ENCODE measurements at places on chromosomes 6 and 20.

GRCh38 chr6:7921632-7922092, 11.1 kb upstream of the TXNDC5 start:
- no peak for DNase-seq

GRCh38 chr6:130814506-130814905, 12.7 kb upstream of the SMLR1 start:
- DNase-seq, result no peak

GRCh38 chr20:967796-968742, 34.0 kb downstream of the RSPO4 start:
- peak; percentile 39 for DNase-seq

DNA sequence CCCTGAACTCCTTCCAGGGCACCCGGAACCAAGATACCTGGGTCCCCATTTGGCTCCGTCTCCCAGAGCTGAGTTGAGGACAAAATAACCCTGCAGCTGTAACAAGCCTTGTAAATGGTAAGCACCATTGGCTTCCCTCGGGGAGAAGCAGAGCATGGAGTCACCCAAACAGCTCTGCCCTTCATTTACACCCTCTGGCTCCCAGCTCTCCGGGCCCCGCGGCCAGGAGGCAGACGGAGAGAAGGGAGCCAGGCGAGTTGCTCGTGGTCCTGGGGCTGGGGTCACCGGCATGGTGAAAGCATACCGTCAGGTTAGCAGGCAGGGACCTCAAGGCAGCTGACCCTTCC, 2.1 kb downstream of the TFEB start:
- no peak for DNase-seq

DNA sequence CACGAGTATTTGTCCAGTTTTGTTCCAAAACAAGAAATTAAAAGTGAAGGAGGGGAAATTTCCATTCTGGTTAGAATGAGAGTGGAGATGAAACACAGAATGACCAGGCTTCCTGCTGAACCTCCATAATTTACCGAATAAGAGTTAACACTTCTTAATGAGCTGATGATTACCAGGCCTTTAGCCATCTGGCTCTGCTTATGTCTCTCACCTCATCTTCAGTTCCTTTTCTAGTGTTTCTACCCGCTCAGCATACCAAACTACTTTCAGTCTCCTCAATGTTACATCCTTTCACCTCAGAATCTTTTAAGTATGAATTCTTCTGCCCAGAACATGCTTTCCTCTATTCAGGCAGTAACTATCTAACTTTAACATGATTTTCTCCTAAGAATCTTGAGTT, 209.0 kb upstream of the RSPO3 start:
- no peak for DNase-seq

DNA sequence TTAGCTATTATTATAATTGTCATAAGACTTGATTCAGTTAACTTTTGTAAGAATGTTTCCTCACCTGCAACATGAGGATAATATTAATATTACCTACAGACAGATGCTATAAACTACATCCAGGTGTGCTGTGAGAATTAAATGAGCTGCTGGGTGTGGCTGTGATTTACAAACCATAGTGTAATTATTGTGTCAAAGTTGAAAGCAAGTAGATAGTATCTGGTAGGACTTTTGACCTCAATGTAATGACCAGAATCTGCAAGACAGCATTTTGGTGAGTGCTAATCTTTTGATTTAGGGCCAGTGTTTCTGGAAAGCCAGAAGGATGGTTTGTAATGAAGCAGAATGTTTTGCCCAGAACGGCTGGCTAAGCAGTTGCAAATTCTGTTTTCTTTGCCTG, 162.5 kb downstream of the TRMT11 start:
- no peak for DNase-seq

DNA sequence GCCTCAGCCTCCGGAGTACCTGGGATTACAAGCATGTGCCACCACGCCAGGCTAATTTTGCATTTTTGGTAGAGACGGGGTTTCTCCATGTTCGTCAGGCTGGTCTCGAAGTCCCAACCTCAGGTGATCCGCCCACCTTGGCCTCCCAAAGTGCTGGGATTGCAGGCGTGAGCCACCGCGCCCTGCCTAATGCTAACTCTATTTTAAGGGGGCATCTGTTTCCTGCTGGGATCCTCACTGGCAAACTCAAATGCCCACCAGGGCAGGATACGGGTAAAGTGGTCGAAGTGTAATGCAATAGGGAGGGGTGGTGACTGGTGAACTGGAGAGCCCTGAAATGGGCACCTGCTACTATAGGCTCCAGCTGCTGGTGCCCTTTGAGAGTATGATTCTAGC, 131.9 kb upstream of the ZNF217 start:
- DNase-seq, result no peak

GRCh38 chr20:2745936-2746635, 53.5 kb downstream of the EBF4 start:
- no peak for DNase-seq

DNA sequence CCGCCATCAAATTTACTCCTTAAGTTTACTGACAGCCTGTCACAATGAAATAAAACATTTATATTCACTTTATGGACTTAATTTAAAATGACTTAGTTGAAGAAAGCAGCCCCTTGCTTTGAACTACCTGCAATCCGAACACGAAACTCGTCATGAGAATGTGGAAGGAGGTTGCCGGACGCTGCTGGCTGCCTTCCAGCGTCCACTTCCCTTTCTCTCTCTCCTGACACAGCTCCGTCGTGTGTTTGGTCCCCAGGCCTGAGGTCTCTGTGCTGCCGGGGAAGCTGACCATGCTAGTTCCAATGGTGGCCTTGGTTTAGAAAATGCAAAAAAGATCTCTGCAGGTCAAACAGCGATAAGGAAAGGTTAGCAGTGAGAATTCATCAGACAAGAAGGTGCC, 519.7 kb downstream of the CDH26 start:
- DNase-seq, result no peak

GRCh38 chr6:46255528-46255927, 84.7 kb upstream of the ENPP5 start:
- peak; percentile 54 for DNase-seq

- DNase-seq, result no peak
These were observed 30.9 kb upstream of the RPP40 start for GRCh38 chr6:5034736-5035135.

DNA sequence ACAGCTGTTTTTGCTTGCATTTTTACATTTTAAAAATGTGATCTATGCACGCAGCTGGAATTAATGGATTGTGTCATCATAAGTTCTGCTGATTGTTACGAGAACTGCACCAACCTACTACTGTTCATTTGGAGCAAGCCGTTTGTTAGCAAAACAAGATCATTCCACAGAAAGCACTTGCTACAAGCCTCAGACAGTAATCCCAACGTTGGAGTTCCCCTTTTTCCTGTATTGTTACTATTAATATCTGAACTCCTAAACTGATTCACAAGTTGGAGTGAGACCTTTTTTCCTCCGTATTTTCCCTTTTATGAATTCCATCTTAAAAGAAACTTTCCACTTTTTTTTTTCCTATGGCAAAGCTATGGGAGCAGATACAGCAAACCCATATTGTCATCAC, 3.5 kb downstream of the TENT5A start:
- DNase-seq, result no peak

GRCh38 chr6:84774157-84774984, 10.0 kb upstream of the TBX18 start:
- peak; percentile 77 for DNase-seq

DNA sequence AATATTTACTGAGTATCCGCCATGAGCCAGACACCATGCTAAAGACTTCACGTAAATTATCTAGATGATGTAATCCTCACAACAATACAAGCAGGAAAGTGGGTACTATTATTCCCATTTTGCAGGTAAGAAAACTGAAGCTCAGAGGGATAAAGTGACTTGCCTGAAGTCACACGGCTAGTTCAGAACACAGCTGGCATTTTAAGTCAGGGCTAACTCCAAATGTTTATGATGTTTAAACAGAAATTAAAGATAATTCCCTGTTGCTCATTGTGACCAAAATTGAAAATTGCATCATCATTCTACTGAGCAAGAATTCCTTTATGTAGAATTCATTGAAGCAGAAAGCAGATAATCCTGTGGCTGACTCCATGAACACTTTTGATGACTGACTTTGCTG, 71.3 kb upstream of the STXBP5 start:
- no peak for DNase-seq

- DNase-seq, result no peak
These were observed 425 bp downstream of the FOXA2 start for GRCh38 chr20:22583773-22584521.

- peak; percentile 14 for DNase-seq
These were observed 138.3 kb downstream of the IPCEF1 start for GRCh38 chr6:154218301-154218700.

- DNase-seq, result no peak
These were observed 14.3 kb upstream of the ELOVL2 start for GRCh38 chr6:11058406-11058805.

GRCh38 chr6:70684794-70685493, 17.3 kb downstream of the SMAP1 start:
- DNase-seq, result no peak

- DNase-seq, result no peak
These were observed 1050.0 kb downstream of the EPHA7 start for GRCh38 chr6:92369309-92369708.

- DNase-seq, result no peak
These were observed 399.8 kb downstream of the BTBD9 start for GRCh38 chr6:38239719-38240451.

DNA sequence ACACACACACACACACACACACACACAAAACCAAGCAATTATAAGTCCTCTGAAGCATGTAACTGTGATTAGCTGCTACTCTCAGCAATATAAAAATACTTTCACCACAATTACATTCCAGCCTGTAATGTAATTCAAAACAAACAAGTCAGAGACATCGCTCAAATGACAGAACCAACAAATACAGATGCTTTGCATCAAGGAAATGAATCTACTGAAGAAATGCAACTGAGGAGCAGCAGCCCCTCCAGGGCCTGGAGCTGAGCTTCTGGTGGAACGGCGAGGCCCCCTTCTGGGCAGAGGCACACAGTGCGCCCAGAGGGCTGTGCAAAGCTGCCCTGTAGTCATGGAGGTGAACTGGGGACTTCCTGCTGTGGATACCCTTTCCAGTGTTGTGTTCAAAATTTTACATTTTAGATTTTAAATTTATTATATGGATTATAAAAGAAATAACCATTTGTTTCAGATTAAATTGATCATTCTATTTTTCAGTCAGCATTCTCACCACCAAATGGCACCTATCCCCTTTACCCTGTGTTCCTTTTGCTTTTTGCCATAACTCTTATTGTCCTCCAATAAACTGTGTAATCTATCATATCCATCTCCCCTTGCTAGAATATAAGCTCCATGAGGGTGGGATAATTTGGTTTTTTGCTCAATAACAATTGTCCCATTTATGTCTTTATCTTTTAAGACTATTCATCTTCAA, 23.2 kb downstream of the ADAT2 start:
- DNase-seq, result peak; percentile 75

DNA sequence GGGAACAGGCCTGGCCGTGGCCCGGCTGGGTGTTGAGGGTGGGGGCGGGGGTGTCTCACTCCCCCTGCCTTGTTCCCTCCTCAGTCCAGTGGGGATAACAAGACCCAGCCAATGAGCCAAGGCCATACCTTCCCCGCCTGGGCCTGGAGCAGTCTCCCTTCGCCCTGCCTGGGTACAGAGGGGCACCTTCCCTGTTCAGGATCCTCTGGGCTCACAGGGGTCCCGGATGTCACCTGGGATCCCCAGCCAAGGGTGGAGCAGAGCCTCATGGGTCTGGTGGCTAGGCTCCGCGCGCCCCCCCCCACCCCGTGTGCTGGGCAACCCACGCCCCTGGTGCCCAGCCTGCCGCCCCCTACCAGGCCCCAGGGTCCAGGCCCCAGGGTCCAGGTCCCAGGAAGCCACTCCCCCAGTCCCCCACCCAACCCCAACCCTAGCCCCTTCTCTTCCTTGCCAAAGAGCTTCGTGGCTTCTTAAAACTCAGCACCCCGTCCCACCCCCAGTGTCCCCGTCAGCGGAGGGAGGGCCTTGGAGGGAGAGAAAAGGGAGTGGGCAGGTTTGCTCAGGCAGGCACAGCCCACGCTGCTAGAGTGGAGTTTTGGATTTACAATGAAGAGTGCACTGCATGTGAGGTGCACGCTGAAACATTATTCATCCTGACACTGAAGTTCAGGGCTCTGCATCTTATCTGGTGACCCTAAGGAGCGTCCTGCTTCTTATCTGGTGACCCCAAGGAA, 11.8 kb downstream of the HRH3 start:
- DNase-seq, result no peak

DNA sequence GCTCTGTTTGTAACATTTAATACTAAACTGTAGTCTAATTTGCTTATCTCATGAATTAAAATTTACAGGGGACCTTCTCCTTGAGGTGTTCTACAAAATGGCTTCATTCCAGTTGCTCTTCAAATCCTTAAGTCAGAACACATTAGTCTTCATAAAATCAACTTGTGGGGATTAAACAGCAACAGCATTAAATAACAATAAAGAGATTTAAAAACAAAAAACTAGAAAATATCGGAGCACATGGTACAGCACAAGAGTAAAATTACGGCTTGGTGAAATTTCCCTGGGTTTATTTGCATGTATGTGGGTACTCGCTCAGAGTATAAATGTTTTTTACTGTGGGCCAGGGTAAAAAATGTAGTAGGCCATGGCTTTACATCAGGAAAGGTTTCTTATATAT, 12.0 kb downstream of the RRAGD start:
- no peak for DNase-seq

DNA sequence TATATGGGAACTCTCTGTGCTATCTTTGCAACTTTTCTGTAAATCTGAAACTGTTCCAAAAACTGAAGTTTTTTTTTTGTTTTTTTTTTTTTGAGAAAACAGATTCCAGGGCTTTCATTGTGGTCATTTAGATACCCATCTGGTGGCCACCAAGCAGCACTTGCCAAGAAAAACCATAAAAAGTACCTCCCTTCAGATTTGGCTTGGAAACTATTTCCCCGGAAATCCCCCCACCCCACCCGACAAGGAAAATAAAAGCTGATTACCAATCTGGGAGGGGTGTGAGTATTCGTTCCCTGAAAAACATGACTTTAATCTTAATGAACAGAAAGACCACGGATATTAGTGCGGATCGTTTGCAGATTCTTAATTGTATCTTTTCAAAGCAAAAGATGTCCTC, 1.9 kb downstream of the NFATC2 start:
- no peak for DNase-seq

GRCh38 chr20:36434383-36434782, 106.9 kb upstream of the MYL9 start:
- no peak for DNase-seq

DNA sequence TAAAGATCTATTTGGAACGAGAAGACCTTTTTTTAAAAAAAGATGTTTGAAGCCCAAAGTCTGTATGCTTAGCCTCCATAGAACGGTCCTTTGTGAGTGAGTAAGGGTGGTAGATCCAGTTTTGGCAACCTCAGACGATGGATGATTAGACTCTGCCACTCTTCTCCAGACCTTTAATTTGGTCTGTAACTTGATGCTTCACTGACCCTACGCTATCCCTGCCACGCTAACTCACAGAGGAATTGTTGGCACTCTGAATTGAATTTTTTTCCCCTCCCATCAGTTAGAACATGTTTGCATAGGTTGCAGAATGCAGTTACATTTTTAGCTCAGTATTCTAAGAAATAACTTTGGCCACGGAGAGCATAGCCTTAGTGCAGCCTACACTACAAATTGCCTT, 15.8 kb upstream of the DEK start:
- DNase-seq, result no peak
